ENCODE measurements at places on chromosomes 16 and 17.

DNA sequence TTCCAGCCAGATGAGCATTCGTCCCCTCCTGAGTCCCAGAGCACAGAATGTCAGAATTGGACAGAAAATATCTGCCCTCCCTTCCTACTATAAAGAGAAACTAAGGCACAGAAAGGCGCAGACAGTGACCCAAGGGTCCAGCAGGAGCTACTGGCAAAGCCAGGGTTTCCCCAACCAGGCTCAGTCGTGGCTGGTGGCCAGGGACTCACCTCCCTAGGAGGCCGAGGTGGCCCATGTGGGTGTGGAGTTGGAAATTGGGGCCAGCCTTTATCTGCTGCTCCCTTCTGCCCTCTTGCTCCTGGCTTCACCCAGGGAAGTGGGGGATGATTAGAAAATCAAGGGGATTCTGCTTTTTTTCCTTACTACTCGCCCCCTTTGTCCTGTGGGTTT lies 1.1 kb downstream of the DRC7 start:
- DNase-seq: no peak

DNA sequence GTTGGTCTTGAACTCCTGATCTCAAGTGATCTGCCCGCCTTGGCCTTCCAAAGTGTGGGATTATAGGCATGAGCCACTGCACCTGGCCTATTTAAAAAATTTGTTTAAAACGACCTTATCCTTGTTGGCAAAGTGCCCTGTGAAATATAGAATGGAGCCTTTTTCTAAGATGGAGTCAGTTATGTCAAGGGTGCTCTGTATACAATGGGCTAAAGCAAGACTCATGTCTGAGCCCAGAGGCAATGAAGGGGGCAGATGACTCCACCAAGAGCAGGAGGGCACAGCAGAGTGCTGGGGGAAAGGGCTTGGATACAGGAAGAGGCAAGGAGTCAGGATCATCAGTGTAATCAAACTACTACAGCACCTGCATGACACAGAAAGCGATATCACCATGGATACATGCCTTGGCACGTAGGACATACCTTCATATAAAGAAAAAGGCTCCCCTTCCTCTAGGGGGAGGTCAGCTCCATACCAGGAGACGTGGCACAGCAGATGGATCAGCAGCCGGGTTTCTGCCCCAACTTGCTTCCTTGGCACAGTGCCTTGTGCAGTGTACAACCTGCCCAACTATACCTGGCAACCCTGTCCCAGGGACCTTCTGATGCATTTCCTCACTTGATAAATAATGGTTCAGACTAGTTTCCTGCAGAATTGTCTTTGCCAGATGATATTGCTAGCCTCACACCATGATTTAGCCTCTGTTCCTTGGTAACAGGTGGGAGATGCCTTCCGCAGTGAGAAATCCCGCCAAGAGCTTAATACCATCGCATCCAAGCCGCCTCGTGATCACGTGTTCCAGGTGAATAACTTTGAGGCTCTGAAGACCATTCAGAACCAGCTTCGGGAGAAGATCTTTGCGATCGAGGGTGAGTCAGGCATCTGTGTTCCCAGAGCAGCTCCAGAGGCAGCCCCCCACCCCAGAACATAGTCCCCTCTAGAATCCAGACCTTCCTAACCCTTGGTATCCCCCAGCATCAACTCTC lies 15.3 kb downstream of the ITGAM start:
- peak; percentile 81 for DNase-seq

GRCh38 chr17:1413281-1413791 lies 13.3 kb upstream of the YWHAE start:
- DNase-seq: no peak

DNA sequence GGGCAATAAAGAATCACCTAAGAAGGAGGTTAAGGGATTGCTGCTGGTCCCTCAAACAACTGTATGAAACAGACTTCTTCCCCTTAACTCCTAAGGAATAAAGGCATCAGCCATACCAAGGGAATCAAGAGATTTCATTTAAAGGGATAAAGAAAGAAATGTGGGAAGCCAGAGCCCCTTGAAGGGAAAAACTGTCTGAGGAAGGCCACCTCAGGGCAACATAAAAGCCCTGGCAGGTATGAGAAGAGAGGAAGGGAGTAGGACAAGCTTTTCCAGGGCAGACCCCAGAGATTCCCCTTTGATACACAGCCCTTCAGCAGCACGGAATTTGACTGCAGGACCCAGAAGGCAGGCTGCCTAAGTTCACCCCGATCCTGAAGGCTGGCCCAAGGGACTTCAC lies 43.5 kb downstream of the COG7 start:
- peak; percentile 42 for DNase-seq

DNA sequence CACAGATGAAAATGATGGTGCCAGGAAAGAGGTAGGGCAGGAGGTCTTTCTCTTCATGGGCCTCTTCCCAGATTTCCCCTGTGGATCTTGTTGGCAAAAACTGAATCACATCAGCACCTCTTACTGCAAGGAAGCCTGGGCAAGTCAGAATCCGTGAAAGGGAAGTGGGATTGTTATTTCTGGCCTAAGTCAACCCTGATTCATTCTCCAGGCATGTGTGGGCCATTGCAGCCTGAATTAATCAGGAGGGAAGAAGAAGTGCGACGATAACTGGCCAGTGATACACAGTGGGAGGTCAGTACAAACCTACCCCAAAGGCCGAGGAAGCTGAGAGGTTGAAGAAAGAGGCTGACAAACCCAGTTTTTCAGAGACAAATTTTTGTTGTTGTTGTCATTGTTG lies 17.9 kb upstream of the NSMCE1 start:
- DNase-seq: no peak

GRCh38 chr16:85821390-85822135 lies 22.1 kb downstream of the COX4I1 start:
- DNase-seq: peak; percentile 70

GRCh38 chr17:54270499-54270898 lies 447.8 kb downstream of the KIF2B start:
- no peak for DNase-seq

- peak; percentile 83 for DNase-seq
These were observed 7.4 kb upstream of the ABR start for GRCh38 chr17:1186923-1187771.
